ENCODE measurements at places on chromosomes 3 and 15.

- DNase-seq = peak; percentile 43
Measured at GRCh38 chr15:90665288-90666134, 51.6 kb upstream of the BLM start.

DNA sequence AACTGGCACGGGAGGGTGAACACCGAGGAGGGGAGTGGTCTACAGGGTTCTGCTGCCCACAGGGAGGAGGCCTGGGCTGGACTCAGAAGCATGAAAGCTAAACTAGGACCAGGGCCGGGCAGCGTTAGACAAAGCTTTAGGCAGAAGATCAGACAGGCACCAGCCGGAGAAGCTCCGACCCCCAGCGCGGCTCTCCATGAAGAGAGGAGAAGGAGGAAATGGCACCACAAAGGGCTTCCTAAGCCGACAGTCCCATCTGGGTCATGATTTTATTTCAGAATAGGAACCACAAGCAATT is 61.2 kb downstream of the RUBCN start:
- DNase-seq = no peak

DNA sequence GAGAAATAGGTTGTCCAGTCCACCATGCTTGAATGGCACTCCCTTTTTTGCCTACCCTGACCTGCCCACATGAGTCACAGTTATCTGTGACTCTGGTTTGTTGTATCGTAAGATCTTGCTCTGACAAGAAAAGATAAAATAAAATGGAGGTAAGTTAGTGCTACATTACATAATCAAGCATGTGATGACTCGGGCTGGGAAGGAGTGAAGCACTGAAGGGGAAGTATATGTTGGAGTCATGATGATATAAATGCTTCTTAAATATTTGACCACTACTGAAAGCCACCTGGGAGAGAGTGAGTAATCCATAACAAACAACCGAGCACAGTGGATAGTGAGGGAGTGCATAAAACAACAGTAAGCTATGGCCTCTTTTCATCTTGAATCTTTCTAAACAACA is 124.4 kb downstream of the SHOX2 start:
- peak; percentile 14 for DNase-seq

GRCh38 chr15:64466408-64467141 is 6.2 kb downstream of the ZNF609 start:
- no peak for DNase-seq

GRCh38 chr3:102090721-102091045 is 241.4 kb downstream of the NFKBIZ start:
- DNase-seq = no peak

- no peak for DNase-seq
Measured at GRCh38 chr3:98617841-98618240, 24.4 kb upstream of the CPOX start.

DNA sequence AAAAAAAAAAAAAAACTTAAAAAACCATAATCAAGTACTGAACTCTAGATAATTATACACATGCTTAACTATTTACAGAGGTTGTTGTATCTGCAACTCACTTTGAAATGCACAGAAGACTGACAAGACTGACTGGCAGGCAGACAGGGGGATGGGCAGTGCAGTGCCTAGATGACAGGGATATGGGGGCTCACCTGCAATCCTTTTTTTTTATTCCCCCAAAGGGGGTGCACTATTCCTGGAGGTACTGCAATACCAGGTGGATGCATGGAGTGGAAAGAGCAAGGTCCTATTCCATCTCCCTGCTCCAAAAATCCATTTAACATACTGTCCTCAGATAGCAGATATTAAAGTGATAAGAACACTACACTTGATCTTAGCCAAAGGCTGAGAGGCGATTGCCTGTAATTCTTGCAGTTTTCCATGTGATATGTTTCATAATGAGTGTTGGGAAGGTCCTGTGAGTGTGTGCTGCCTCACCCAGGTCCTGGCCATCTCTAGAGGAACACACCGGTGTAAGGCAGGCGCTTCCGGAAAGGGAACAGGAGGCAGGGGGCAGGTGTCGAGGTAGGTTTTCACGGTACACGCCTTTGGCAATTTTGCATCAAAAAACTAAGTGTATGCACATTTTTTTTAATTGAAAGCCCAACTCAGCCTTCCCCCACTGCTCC is 22.7 kb downstream of the SEC61A1 start:
- peak; percentile 35 for DNase-seq

DNA sequence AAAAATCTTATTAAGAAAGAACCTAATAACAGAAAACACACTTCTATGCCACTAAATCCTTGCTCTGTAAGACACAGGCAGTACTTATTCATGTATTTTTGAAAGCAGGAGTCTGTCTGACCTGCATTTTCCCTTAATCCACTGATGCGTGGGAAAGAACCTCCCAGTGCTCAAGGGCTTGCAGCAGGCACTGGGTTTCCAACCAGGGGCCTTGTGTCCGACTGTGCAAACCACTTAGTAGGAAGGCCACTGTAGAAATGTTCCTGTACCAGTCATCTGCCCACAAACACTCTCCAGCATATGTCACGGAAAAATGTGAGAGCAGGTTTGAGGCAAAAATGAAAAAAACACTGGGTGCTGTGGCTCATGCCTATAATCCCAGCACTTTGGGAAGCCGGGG is 12.4 kb downstream of the CXCR6 start:
- no peak for DNase-seq

GRCh38 chr3:164024786-164025185 is 1053.5 kb downstream of the SI start:
- no peak for DNase-seq

DNA sequence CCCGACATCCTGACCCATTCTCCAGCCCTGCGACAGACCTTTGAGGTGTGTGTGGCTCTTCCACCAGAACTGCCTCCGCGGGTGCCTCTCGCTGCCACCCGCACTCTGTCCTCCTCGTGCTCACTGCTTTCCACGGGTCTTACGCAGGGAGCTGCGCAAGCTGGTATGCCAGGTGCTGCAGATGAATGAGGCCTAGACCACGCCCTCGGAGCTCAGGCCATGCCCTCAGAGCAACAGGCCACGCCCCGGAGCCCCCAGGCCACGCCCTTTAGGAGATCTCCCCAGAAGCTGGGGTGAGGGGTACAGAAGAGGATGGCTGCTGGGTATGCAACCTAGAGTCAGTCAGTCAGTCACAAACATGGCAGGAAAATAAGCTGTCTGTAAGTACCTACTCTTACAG is 300.3 kb downstream of the GABRG3 start:
- no peak for DNase-seq

GRCh38 chr3:126582311-126582710 is 23.6 kb upstream of the C3orf22 start:
- DNase-seq = no peak

Data from SW480 (cell line).